ENCODE measurements at places on chromosomes 2 and 18.

- no peak for DNase-seq
Observed at GRCh38 chr2:144130551-144130950, 389.4 kb downstream of the ZEB2 start.

DNA sequence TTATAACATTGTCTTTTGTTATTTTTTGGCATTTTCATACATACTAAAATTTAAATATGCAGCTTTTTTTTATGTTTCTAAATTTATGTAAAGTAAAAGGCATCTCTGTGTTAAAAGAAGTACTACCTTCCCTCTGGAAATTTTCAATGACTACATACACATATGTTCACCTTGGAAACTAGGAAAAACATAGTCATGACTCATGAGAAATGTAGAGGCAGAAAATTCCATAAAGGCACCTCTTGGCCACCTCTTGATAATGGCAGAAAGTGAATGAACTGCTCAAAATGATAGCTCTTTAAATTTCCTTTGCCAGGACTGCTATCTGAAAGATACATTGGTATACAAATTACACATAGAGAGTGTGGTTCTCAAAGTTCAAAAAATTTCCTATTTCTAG, 889.1 kb upstream of the ZEB2 start:
- no peak for DNase-seq

DNA sequence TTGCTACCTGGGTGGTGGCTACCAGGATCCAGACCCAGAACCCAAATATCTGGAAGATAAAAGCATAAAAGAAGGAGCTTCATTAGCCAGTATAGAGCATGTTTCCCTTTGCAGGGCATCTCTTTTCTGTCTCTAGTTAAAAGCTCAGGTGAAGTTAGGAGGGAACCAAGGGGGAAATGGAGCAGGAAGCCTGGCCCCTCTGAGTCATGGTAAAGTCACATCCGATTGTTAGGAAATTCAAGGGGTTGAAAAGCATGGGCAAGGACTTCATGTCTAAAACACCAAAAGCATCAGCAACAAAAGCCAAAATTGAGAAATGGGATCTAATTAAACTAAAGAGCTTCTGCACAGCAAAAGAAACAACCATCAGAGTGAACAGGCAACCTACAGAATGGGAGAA, 126.9 kb downstream of the RPIA start:
- DNase-seq = no peak

- DNase-seq = no peak
Observed at GRCh38 chr2:69781321-69782248, 39.7 kb downstream of the ANXA4 start.

GRCh38 chr2:188204824-188205223, 86.8 kb upstream of the GULP1 start:
- no peak for DNase-seq

GRCh38 chr2:32742376-32742775, 114.5 kb downstream of the TTC27 start:
- DNase-seq = no peak

DNA sequence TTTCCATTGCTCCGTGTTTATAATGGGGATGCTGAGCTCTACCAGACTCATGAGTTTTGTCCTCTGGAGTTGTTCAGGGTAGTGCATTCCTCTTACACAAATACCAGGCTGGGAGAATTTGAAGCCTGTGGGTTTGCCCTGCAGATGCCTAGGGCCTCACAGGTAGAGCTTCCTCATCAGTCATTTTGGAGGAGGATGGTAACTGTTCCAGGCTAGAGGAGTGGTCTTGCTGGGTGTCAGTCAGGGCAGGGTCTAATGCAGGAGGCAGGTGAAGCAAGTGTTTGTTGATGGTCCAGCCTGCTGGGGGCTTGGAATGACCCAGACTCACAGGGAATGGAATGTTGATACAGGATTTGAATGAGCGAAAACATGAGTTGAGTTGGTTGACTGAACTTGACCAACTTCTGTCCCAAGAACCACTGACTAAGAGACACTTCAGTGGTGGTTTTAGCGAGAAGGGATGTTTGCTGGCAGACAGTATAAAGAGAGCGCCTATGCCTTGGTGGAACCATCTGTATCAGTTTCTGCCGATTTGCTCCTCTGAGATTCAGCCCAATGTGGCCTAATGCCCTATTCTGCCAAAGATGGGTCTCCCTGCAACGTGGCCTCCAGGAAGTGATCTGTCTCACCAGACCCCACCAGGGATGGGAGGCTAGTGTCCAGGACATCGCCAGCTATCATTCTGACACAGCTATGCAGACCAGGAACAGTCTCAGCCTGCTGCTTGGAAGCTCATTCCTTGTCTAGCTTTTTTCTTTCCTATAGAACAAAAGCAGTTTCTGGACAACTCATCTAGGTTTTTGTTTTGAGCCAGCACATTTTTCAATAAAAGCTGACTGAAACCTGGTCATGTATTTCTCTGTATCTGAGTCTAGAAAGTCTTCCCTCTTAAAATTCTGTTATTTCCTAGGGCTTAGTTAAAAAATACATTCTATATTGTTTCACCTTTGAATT, 9.3 kb downstream of the IL1R2 start:
- no peak for DNase-seq

DNA sequence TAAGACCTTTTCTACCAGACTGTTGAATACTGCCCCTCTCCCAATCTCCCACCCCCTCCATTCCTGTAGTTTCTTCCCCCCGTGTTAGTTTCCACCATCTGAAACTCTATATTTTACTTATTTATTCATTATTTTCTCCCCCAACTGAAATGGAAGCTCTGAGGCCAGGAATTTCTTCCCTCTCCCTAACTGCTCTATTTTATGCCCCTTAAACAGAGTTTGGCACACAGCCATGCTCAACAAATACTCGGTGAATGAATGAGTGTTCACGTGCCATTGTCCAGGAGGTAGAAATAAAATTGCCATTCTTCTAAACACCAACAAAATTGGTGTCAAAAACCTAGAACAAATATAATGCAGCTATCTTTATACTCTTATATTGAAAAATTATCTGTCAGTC, 5.6 kb downstream of the ITGB1BP1 start:
- DNase-seq = no peak

DNA sequence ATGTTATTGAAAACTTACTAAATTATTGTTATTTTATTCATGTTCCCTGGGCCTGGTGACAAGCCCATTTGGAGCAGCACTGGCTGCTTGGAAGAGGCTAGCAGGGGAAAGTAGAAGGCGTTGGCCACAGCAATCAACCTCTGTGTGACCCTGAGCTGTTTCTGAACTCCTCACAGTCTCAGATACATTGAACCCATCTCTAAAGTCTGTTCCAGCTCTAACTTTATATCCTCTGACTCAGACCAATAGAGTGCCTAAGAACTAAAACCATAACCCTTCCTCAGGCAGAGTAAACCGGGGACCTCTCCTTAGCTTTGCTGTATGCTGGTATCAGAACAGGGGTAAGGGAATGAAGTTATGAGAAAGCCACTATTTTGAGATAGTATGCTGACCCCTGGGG, 96.4 kb upstream of the NOL4 start:
- DNase-seq = no peak

DNA sequence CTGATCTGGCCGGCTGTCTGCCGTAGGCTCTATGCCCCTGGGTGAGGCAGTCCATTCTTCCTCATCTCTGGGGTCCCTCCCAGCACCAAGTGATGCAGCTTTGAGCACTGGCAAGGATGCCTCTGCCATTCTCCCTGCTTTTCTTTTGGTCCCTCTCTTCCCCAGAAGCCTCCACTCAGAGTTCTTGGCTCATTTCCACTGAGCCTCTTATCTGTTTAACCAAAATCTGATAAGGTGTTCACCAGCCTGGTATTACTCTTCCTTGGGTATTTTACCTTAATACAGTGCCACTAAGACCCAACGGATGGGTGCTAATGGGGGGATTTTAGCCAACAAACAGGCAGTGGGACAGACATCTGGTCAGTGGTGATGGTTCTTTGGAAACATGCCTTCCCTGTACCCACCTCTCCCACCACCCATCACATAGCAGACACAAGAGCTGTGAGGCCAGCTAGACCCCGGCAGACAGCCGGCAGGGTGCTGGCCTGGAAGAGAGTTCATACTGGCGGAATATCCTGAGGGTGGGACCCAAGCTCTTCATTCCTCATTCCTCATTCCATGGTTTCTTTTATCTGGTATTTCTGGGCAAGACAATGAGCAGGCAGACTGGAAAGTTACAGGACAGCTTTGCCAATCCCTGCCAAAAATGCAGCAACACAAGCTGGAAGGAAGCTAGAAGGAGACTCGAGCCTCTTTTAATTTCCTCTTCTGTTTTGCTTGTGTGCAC, 34.6 kb downstream of the ZBTB7C start:
- DNase-seq = peak; percentile 8

- DNase-seq = no peak
Observed at GRCh38 chr2:15993232-15993610, 52.9 kb downstream of the MYCN start.

GRCh38 chr18:13067124-13067523, 76.0 kb downstream of the CEP192 start:
- DNase-seq = no peak

- no peak for DNase-seq
Observed at GRCh38 chr18:35415511-35416073, 38.5 kb upstream of the ZNF396 start.

- DNase-seq = no peak
Observed at GRCh38 chr2:138034536-138034935, 70.3 kb downstream of the HNMT start.

- no peak for DNase-seq
Observed at GRCh38 chr18:6983366-6983765, 134.2 kb downstream of the LAMA1 start.

DNA sequence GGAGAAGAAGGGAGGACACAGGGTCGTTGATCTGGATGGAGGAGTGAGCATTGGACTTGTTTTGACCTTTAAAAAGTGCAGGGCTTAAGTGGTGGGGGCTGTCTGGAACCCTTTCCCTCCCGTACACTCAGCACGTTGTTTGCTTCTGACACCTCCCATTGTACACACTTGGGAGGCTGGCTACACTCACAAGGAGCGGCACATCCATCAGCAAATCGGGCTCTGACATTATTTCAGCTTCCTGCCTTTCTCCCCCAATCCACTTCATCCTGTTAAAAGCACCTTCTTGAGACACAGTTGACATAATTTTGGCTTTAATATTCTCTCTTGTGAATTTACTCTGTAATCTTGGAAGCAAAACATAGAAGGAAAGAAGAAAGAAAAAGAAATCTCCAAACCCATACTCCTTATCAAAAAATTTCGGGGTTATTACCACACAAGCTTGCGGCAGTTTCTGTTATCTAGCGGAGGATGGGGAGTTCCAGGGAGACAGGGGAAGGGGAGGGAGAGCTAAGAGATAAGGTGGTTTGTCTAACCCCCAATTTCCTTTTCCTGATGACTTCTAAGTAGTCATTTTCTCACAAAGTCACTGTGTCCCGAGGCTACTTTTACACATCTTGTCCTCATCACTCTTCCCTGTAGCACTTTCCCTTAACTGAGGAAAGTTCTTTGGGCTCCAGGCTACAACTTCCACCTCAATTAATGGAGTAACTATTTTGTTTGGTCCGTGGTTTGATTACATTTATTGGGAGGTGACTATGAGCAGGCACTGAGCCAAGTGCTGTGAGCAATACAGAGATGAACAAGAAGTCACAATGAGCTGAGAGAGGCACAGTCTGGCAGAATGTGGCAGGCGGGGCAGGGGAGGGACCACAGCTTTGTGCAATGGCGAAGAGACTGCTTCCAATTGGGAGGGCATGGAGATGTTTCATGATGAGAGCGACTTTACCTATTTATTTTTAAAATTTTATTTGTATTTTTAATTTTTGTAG, 240.1 kb upstream of the MEX3C start:
- DNase-seq = no peak

DNA sequence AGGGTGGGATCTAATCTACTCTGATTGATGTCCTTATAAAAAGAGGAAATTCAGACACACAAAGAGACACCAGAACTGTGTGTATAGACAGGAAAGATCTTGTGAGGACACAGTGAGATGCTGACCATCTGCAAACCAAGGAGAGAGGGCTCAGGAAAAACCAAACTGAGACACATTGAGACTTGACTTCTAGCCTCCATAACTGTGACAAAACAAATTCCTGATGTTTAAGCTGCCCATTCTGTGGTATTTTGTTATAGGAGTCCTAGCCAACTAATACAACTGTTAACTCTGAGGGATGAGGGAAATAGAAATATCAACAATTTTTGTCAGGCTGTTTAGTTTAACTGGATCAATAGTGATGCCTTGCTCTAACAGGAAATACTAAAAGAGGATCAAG, 93.4 kb upstream of the COL3A1 start:
- DNase-seq = no peak

GRCh38 chr2:240577281-240578109, 9.0 kb upstream of the CAPN10 start:
- DNase-seq = peak; percentile 59

DNA sequence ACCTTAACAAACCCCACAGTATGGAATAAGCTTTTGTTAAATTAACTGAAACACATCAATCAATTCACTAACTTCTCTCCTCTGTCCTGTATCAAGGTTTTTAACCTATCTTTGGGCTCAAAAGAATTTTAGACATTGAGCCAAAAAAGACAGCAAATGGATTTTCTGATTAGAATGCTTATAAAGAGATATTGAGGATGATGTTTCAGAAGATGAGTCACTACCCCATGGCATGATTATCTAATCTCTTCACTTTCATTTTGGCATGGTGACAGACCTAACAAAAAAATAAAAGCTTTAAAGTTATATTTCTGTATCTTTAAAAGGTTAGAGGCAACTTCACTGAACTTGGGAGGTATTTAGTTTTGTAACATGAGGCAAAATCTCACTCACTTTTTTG, 55.5 kb downstream of the SGPP2 start:
- DNase-seq = no peak

- DNase-seq = no peak
Observed at GRCh38 chr18:13520306-13520705, 206.1 kb downstream of the FAM210A start.

DNA sequence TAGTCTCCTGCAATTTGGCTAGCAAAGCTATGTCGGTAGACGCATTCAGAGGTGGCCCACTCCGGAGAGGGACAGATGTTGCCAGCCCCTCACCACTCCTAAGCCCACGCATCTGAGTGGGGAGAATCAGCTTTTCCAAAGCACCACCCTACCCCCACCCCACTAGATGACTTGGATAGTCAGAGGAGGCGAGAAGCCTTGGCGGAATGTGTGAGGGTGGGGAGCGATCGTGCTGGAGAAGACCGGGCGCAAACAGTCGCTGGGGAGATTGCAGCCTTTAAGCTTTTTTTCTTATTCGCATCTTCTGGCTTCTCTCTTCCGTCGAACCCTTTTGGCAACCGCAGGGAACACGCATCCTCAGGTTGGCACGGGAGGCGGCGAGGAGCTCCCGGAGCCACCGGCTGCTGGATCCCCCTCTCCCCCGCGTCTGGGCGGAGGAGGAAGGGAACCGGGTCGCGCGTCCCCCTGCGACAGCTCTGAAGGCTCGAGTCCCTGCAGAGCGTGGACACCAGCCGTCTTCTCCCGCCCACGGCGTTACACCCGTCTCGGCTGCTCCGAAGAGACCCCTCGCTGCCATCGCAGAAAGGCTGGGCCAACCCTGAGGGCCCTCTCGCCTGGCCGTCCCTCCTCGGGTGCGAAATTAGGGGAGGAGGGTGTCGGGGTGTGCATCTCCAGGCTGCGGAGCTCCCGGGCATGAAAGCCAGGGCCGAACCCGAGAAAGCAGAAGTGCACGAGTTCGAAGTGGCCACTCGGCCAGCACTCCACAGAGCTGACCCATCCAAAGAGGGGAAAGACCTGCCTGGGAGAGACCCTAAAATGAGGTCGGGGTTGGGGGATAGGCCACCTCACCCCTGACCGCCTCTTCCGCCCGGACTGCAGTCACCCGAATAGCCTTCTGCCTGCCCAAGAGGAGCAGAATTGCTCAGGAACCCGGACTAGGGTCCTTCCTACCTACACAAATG, 12.2 kb downstream of the EVX2 start:
- DNase-seq = no peak

Measured in upper lobe of left lung (tissue), 6 donors.